Renal cortical epithelial cell (primary cell): ENCODE measurements at places on chromosomes 12 and 14. TPM values are rescaled to one million over a fixed set of nuclear protein-coding genes. Genes with fewer than 3 reads are reported as not detected.

GRCh38 chr14:64752909-64753308 lies 48.7 kb downstream of the PLEKHG3 start:
- DNase-seq, result no peak

DNA sequence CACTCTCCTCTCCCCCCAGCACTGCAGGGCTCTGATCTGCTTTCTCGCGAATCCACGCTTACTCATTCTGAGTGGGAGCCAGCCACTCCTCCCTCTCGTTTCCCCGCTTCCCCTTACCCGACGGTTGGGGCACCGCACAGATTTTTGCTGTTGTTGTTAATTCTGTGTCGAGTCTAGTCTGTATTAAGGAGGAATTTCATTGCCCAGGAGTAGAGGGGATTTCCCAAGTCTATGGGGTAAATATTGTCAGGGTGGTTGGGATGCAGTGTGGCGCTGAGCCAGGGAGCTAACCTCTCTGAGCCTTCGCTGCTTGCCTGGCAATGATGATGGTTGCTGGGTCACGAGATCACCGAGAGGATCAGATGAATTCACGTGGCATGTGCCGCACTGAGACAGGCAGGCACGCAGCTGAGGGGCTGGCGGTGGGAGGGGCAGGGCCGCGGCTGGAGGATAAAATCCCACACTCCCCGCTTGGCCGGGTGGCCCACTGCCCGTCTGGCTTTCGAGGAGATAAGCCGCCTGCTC lies 18.5 kb downstream of the NCOR2 start:
- peak; percentile 82 for DNase-seq

GRCh38 chr14:65784574-65784973 lies 372.0 kb downstream of the FUT8 start:
- no peak for DNase-seq

The PZP gene
- not detected in 2 replicates for total RNA-seq

The KRT74 gene
- total RNA-seq, result not detected in 2 replicates

- no peak for DNase-seq
Observed at GRCh38 chr12:75721796-75722195, 210.4 kb upstream of the KRR1 start.

DNA sequence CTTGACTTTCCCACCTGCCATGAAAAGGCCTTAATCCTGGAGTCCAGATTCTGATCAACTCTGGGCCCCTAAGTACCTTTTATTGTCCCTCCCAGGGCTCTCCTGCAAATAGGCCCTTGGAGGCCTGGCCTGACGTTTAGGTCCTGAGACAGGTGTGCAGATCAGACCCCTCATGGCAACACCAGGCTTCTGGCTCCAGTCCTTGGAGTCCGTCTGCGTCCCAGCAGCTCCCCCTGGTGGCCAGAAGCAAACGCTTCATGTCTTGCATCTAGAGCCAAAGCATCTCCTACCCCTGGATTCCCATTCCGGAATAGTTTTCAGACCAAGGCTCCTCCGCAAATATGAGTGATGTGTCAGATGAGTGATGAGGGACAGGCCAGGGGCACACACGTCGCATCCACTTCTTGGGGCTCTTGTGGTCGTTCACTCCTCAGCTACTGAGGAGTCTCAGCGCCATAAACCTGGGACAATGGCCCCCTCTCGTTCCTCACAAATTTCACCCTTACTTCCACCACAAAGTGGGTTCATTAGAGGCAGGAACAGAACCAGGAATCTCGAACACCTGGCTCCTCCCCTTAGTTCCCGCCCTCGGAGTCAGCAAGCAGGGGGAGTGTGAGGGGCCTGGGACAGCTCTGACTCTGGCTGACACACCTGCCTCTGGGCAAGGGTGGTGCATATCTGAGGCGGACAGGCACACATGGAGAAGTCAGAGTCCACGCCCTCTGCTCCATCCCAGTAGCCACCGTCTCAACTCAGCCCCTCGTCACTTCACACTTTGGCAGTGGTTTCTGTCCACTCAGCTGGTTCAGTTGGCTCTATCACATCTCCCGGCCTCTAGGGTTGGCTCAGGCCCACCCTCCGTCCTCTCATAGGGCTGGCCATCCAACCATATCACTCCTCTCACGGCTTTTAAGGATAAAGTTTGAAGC lies 77.9 kb upstream of the PWP1 start:
- DNase-seq, result peak; percentile 60

The C12orf54 gene
- not detected in 2 replicates for total RNA-seq

- DNase-seq, result no peak
Observed at GRCh38 chr14:96270565-96271420, 14.8 kb downstream of the BDKRB1 start.

The YBX3 gene
- total RNA-seq, result 67.6 and 163 TPM in 2 replicates
